ENCODE measurements at places on chromosomes 7 and 10. TPM values are rescaled to one million over a fixed set of nuclear protein-coding genes. Genes with fewer than 3 reads are reported as not detected.
A peak's percentile ranks its signal among the peaks of the same experiment; 100 is the strongest.

DNA sequence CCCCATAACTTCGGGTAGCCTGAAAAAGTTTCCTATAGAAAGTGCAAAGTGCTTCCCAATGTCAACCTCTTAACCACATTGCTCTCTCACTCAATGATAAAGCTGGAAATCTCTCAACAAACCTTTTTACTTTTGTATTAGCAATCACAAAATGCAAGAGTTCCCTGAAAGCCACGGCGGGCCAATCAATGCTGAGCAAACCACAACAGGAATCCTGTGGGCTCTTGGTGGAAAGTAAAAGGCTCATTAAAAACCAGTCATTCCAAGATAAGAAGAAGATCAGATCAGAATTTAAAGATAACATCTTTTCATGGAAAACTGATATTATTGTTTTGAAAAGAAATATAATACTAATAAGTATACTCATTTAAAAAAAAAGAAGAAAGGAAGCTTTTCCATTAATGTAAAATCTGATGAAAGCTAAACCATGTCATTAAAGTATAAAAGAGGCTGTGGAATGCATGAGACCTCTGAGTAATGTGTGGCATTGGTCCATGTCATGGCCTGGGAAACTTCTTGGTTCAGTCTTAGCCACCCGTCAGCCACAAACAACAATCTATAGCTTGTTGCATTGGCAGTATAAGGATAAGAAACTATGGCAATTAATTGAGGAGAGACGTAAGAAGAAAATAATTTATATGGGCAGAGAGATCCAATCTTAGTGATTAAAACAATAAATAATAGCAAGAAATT is 1066.1 kb upstream of the SORCS1 start:
- no peak overlapping the region for H3K4me3 ChIP-seq
- no peak overlapping the region for H3K27ac ChIP-seq
- no peaks in the 10 kb centered on the region for H3K27me3 ChIP-seq
- no peaks in the 10 kb centered on the region for H3K4me1 ChIP-seq
- no peak for DNase-seq

- DNase-seq = no peak
- peaks cover 34% of the 10 kb centered on the region for H3K4me1 ChIP-seq
- no peaks in the 10 kb centered on the region for H3K27me3 ChIP-seq
- peak overlapping the region; percentile 72 for H3K27ac ChIP-seq
- H3K4me3 ChIP-seq = peak overlapping the region; percentile 41
Measured at GRCh38 chr10:44974082-44974627, 4.5 kb downstream of the DEPP1 start.

PLEKHS1 gene
- polyA plus RNA-seq = 0.13 TPM

FAM20C gene
- 24.0 TPM for polyA plus RNA-seq

Data from adrenal gland (tissue), 19 donors.